ENCODE measurements at places on chromosomes 12 and 14. TPM values are rescaled to one million over a fixed set of nuclear protein-coding genes. Genes with fewer than 3 reads are reported as not detected.

KRT3 gene
- not detected for total RNA-seq

FAM186B gene
- 0.27 TPM for total RNA-seq

PAN2 gene
- 61.1 TPM for total RNA-seq

SPATS2 gene
- total RNA-seq, result 11.0 TPM

MYH7 gene
- not detected for total RNA-seq

HIF1A gene
- 75.1 TPM for total RNA-seq

GCN1 gene
- total RNA-seq, result 71.6 TPM

AP5M1 gene
- total RNA-seq, result 22.4 TPM

RASSF8 gene
- total RNA-seq, result 3.8 TPM

DAO gene
- total RNA-seq, result not detected

LIN7A gene
- 0.81 TPM for total RNA-seq

TMPRSS12 gene
- not detected for total RNA-seq

GPR33 gene
- total RNA-seq, result not detected

VIPAS39 gene
- total RNA-seq, result 26.7 TPM

LRP1-AS gene
- not detected for total RNA-seq

GPD1 gene
- under 0.01 TPM for total RNA-seq

SPIC gene
- not detected for total RNA-seq

LETMD1 gene
- total RNA-seq, result 81.9 TPM

SEL1L gene
- total RNA-seq, result 19.7 TPM

BICD1 gene
- total RNA-seq, result 18.3 TPM

ITGB7 gene
- 17.0 TPM for total RNA-seq

WDHD1 gene
- total RNA-seq, result 5.9 TPM

KLRF2 gene
- total RNA-seq, result not detected

TMEM233 gene
- not detected for total RNA-seq

ACACB gene
- 28.8 TPM for total RNA-seq

SRRM4 gene
- total RNA-seq, result under 0.01 TPM

AP4S1 gene
- 7.3 TPM for total RNA-seq

SLC38A6 gene
- total RNA-seq, result 4.8 TPM

CLEC4E gene
- total RNA-seq, result not detected

HOXC12 gene
- total RNA-seq, result not detected

GPR162 gene
- total RNA-seq, result 29.6 TPM

WSCD2 gene
- 0.27 TPM for total RNA-seq

MAP3K9 gene
- 0.27 TPM for total RNA-seq

KRT79 gene
- under 0.01 TPM for total RNA-seq

TXNDC16 gene
- total RNA-seq, result 3.8 TPM

CRACR2A gene
- 14.0 TPM for total RNA-seq

STRAP gene
- total RNA-seq, result 29.6 TPM

PRH2 gene
- total RNA-seq, result not detected

LTBR gene
- 60.6 TPM for total RNA-seq

C1S gene
- 0.81 TPM for total RNA-seq

P3H3 gene
- total RNA-seq, result 13.2 TPM

NRXN3 gene
- 0.27 TPM for total RNA-seq

TRIM9 gene
- 3.2 TPM for total RNA-seq

All from hematopoietic multipotent progenitor cell (in vitro differentiated cells).